ENCODE measurements at places on chromosomes 1 and 21.

GRCh38 chr1:16420424-16421118 is 16.7 kb downstream of the SPATA21 start:
- no peak for DNase-seq

DNA sequence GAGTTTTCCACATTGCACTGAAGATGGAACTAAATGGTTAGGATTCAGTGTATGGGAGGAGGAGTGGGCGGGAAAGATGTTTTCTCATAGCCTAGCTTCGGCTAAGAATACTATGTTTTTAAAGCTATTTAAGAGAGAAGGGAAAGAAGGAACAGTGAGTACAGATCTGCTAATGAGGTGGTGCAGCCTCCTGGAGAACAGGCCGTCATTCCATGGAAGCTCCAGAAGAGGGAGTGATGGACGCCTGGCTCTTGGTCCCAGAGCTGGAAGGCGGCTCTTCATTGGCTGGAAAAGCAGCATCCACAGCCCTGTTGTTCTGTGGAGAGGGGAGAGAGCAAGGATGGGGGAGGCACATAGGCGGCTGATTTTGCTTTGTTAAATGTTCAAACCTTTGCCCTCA is 6.9 kb downstream of the CAMK1G start:
- DNase-seq: peak; percentile 41

- peak; percentile 71 for DNase-seq
Measured at GRCh38 chr1:9874959-9875635, 35.0 kb downstream of the CTNNBIP1 start.

DNA sequence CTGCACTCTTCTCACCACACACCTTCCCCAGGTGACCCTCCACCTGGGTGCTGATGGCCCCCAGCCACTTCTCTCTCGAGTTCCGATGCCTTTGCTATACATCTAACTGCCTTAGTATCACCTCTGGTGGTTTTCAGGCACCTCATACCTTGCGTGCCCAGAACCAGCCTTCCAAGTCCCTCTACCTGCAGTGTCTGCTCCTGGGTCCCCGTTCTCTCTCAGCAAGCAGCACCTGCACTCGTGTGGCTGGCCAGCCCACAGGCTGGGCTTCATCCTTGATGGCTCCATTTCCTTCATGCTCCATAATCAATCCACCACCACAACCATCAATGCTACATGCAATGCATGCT is 49.2 kb upstream of the EDN2 start:
- no peak for DNase-seq

DNA sequence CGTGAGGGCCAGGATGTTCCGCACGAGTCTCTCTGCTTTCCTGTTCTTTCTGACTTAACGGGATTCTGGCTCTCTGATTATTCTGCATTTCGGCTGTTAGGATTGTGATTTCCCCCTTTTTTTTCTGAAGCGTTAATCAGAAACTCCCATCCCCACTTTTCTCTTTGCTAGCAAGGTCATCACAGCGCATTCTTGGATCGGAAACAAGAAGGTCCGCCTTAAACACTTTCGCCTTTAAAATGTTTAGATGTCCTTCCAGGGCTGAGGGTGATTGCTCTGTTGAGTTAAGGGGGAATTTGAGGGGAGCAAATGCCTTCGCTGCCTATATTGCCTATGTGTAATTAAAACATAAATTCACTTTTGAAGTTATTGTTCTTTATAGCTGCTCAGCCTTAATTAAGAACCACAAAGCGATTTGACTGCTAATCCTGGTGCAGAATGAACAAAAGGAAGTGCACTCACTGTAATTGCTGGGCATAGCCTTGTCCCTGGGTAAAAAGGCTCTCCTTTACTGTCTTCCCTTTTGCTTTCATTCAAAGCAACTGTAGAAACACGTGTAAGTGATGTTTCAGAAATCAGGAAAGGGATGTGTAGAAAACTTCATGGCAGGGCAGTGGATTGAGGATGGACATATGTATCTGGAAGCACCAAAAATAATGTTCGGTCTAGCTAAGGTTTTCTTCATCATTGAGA is 1.2 kb downstream of the LAMC1 start:
- no peak for DNase-seq

- no peak for DNase-seq
Measured at GRCh38 chr1:207813946-207814345, 62.1 kb downstream of the CD46 start.

DNA sequence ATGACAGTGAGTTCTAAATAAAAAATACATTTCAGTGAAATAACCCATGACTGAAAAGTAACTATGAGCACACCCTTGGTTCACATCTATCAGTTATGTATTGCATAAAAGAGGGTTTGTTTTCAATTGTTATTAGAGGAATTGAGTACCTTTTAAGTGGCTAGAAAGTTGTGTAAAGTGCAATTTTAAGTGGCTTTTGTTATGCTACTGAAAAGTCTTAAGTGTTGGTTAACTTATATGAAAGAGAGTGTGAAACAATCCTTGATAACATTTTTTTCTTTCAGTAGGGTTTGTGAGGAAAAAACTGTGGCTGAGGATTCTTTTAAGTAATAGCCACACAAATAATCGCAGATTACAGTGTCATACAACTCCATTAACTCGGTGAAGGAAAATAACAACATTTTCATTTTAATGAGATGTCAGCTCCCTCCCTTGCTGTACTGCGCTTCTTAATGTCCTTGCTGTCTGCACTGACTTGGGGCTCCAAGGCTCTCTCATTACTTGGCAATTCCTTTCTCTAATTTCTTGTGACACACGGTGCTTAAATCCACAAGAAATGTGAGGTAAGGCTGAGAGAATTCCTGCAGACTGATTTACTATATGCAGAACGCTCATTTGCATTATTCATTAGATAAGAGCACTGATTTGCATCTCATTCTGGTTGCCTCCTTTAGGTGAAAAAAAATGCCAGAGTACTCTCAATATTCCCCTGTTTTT is 40.6 kb downstream of the NTNG1 start:
- peak; percentile 38 for DNase-seq

- no peak for DNase-seq
Measured at GRCh38 chr1:48186306-48186839, 36.1 kb upstream of the SLC5A9 start.

DNA sequence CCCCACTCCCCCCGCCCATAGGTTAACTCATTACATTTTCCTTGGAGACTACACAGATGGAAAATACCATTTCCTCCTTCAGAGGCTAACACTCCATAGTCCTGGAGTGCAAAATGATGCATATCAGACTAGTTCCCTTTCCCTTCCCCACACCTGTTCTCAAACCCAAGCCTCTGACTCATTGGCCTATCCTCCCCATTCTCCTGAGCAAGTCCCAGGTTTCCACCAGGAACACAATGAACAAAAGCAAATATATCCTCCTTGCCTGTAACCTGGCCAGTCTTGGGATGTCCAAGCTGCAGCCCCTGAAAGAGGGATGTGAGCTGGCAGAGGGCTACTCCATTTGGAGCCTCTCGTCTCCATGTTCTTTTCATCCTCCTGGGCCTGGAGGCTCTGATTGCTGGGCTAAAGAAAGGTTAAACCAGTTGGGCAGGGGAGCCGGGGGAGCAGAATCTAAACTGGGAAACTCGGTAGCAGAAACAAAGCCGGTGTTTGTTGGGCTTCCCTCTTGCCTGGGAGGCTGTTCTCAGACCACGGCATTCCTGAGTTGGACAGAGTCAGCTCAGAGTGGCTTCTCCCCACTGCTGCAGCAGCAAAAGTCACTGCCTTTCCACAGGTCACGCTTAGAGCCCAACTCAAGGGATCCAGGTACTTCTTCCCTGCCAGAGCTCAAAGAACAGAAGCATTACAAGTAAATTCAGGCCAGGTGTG is 13.9 kb downstream of the SSR2 start:
- DNase-seq: no peak

GRCh38 chr1:201108614-201109013 is 3.6 kb downstream of the CACNA1S start:
- DNase-seq: no peak

DNA sequence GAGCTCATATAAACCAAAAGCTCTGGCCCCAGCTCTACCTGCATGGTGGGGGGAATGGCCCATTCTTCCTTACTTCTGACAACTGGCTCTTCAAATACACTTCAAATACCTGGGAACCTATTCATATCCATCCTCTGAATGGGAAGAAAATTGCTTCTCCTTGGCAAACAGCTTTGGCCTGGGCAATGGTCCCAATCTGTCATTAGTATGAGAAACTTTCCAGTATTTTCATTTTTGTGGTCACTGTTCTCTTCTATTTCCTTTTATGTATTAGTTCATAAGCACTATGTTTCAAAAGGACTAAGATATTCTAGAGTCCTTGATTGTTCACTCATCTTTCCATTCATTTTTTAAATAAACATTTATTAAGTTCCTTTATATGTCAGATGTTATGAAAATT is 5.2 kb upstream of the HSD3B2 start:
- DNase-seq: peak; percentile 71

- no peak for DNase-seq
Measured at GRCh38 chr1:7346600-7347570, 424.2 kb upstream of the VAMP3 start.

DNA sequence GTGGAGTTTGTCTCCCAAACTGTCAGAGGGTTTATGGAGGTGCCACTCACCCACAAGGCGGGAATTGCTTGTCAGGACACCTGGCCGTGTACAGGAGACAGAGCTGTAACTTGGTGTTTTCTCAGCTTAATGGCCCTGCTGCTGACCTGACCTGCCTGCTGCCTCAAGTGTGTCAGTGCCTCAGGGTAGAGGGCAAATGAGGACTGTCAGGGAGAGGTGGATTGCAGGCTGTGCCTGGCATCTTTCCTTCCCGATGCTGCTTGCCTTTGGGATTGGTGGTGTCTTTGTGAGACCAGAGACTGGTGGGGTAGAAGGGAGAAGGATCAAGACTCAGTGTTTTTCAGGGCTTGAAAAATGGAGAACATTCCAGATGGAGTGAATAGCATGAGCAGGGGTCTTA is 31.4 kb downstream of the TMEM53 start:
- no peak for DNase-seq

- peak; percentile 21 for DNase-seq
Measured at GRCh38 chr1:209720826-209721225, 16.2 kb downstream of the HSD11B1 start.

DNA sequence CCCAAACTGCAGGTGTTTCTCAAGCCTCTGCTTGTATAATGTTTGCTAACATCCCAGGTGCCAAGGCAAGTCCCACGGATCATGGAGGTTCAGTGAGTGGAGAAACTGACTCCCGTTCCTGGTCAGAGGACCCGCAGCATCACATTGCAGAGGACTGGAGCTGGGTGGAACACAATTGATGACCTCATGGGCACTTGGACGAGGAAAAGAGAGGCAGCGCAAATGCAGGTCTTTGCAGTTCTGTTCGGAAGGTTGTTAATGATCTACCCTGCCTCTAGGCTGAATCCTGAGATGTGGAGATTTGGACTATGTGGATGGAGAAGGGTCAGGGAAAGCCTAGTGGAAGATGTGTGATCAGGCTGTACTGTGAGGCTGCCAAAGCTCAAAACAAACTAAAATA is 192.9 kb downstream of the DUSP10 start:
- DNase-seq: no peak

DNA sequence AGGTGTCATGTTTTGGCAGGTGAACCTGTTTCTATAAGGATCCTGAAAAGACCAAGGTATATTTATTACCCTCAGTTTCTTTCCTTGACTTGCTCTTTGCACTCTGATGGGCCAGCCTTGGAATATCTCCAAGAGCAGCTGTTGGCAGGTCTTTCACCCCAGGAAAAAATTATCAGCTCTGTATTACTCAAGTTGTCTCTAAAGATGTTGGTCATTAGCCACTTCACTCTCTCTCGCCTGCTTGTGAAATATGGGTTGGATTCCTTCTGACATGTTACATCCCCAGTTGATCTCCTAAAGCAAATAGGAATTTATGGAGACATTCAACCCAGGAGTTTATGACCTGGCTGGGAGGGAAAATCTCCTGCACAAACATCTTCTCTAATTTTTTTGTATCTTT is 85.9 kb downstream of the KCNJ15 start:
- no peak for DNase-seq

DNA sequence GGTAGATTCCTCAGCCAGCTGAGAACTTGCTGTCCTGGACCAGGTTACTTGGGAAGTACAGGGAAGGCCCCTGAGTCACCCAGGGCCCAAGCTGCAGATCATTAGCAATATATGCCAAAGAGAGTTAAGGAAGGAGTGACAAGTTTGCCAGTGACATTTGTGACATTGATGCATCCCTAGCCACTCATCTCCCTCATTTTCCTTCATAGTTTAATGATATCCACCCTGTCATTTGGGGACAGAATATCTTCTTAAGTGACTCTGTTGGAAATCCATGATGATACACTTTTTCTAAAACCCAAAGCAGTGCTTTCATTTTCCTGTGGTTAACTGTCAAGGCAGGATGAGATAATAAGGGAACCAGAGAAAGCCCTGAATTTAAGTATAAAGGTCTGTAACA is 3.2 kb downstream of the TNN start:
- no peak for DNase-seq

- peak; percentile 26 for DNase-seq
Measured at GRCh38 chr21:37904856-37905255, 11.4 kb downstream of the KCNJ6 start.

GRCh38 chr1:179206812-179207211 is 22.7 kb downstream of the ABL2 start:
- no peak for DNase-seq

DNA sequence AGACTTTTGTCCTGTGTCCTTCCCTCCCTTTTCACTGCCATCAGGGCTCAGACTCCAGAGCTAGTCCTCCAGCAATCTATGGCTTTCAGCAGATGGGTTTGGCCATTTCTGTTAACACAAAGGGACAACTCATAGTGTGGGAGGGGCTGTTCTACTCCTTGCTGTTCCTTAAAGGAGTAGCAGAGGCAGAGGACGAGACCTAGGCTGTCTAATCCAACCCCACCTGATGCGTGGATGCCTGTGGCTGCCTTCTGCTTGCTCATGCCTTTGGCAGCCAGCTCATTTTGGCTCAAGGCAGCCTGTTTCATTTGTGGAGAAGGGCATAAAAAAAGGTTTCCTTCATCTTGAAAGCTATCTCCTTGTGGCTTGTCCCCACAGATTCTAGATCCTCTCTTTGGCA is 27.0 kb downstream of the MFSD2A start:
- peak; percentile 91 for DNase-seq

GRCh38 chr1:245704341-245704740 is 549.6 kb downstream of the KIF26B start:
- no peak for DNase-seq

DNA sequence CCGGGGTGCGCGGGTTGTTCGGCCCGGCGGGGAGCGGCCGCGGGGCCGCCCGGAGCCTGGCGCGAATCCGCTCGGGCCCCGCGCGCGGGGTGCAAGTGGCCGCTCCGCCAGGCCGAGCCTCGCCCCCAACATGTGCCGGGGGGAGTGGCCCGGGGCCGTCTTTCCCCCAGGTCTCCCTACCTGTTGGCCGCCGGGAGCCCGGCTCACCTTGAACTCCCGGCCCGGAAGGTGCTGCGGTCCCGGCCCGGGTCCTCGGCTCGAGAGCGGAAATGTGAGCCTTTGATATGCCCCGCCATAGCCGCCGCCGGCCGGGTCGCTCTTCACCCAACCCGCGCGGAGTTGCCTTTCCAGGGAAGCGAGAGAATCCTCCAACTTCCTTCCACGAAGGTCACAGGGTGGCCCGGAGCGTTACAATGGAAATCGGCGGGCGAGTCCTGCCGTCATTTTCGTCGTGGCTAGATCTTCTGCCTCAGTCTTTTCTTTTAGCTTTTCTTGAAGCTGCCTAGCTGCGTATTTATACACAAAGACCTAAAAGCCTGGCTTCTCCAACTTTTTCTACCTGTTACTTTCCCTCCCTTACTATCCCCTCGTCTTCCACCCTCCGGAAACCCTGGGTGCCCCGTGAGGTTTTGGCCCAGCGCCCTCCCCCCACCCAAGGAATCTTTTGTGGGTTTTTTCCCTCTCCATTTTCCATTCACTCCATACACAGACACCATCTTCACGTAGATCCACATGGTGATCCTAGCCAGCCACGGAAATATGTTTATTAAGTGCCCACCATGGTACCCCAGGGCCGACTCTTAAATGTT is 867 bp downstream of the PTGFRN start:
- peak; percentile 28 for DNase-seq

- peak; percentile 65 for DNase-seq
Measured at GRCh38 chr1:230867903-230868735, at the start of gene C1orf198. C1orf198 (minus strand) TSS chr1:230868521; CDS start chr1:230868512, 9 bp downstream.

Measured in fibroblast of skin of right biceps (primary cell).